Activated CD4-positive, alpha-beta T cell treated with anti-CD3 and anti-CD28 coated beads, Interleukin-2, amount 50 U/mL, for 48 hours (primary cell): ENCODE measurements at places on chromosomes 1 and 21.

DNA sequence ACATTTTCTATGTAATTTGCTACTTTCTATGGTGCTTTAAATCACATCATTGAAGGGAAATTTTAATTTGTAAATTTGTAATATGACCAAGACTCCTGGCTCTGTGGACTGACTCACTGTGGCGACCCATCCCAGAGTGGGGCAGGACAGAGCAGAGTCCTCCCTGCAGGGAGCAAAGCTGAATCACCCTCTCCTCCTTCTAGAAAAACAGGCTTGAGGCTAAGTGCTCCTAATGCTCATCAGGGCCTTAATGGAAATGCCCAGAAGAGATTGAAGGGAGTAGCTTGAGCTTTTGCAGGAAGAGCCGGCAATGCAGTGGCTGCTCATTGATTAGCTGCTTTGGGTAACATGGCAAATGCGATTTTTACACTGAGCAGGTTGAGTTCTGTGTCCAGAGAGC, 16.8 kb downstream of the S100A10 start:
- no peak for DNase-seq

- peak; percentile 70 for DNase-seq
These were observed 6.8 kb upstream of the ACKR1 start for GRCh38 chr1:159197561-159198557.

GRCh38 chr1:154813846-154814505, 56.1 kb downstream of the KCNN3 start:
- DNase-seq = no peak

- no peak for DNase-seq
These were observed 10.5 kb upstream of the NASP start for GRCh38 chr1:45573231-45573804.

GRCh38 chr21:46603228-46603627, 1.7 kb downstream of the S100B start:
- no peak for DNase-seq

- no peak for DNase-seq
These were observed 33.5 kb upstream of the HHAT start for GRCh38 chr1:210294999-210295745.

DNA sequence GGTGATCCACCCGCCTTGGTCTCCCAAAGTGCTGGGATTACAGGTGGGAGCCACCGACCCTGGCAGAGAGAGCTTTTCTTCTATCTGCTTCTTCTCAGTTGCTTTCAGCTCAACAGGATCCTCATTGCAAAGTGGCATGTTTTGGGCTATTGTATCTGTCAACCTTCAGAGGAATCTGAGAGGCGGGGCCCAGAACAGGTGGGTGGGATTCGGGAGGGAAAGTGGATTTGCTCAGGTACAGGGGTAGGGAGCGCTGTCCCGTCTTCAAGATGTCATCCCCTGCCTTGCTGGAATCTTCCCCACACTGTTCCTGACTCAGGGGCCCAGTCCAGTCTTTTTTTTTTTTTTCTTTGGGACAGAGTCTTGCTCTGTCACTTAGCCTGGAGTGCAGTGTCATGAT, 26.9 kb upstream of the RCC2 start:
- DNase-seq = no peak

- no peak for DNase-seq
These were observed 12.5 kb downstream of the AADACL3 start for GRCh38 chr1:12728391-12728790.

- no peak for DNase-seq
These were observed 72.7 kb upstream of the CNN3 start for GRCh38 chr1:94999456-95000131.

DNA sequence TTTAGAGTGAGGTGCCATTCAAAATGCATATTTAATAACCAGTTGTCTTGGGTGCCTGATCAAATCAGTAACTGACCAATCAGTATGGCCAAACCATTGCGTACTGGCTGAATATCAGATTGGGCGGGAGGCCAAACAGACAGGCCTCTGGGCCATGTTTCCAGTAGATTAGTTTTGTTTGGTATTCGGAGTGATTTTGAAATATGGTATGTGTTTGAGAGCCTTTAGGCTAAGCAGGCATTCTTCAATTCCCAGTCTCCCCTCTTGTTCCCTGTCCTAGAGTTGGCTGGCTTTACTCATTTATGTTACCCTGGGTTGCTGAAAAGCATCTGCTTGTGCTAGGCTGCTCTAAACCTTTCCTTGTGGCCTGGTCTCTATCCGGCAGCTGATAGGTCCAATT, 80.1 kb downstream of the BACH1 start:
- DNase-seq = no peak

DNA sequence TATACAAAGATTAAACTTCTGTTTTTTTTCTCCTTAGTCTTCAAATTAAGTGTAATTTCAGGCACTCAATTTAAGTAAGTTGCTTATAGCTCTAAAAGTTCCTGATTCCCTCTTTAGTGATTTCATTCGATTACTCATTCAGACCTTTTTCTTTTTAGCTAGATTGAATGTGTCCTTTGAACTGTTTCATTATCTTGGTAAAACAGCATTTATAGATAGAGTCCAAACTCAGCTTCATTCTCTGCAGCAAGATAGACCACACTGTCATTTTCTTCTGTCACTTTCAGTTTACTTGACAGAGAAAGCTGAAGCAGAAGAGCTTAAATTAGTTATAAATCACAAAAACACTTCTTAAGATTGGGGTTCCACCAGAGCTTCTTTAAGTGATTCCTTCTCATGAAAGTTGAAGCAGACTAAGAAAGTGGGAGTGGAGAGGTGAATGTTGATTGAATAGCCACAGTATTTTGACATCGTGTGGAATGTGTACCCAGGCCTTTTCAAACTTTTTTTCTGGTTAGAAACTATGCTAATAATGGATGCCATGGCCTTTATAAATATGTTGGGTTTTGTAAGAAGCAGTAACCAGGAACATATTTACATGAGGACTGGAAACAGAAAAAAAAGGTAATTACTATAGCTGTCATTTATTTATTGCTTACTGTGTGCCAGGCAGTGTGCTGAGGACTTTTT, 52.2 kb downstream of the ZBTB40 start:
- DNase-seq = no peak

- DNase-seq = no peak
These were observed 41.3 kb downstream of the AKNAD1 start for GRCh38 chr1:108815566-108815965.

DNA sequence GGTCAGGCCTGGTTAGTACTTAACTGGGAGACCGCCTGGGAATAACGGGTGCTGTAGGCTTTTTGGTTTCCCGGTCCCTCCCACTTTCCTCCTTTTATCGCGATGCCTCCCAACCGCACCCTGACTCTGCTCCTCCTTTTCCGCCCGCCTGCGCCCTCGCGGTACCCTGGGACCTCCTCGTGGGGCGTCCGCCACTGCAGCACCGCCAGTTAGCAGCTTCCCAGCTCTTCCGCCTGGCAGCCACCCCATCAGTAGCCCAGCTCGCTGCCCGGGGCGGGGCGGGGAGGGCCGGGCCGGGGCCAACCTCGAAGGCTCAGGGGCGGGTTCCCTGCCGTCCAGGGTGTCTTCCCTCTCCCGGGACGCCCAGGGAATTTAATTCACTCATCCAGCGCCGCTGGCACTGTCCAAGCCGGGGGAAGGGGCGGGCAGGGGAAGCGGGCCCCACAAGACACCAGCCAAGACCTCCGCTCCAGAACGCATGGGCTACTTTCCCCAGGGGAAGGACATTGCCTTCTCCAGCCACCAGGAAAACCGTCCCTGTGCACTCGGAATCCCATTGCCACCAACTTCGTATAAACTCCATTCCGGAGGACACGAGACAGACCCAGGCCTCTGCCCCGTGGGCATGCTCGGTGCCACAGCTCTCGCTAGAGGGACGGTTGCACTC, 2.0 kb upstream of the ZNF678 start:
- no peak for DNase-seq

GRCh38 chr1:200207711-200208126, 180.2 kb downstream of the NR5A2 start:
- DNase-seq = no peak

- DNase-seq = no peak
These were observed 41.8 kb upstream of the RALGPS2 start for GRCh38 chr1:178683291-178683690.

- no peak for DNase-seq
These were observed 190.4 kb upstream of the USP25 start for GRCh38 chr21:15539376-15539775.

- no peak for DNase-seq
These were observed 30.6 kb downstream of the AJAP1 start for GRCh38 chr1:4684864-4685522.

GRCh38 chr1:87853576-87854351, 525.1 kb downstream of the LMO4 start:
- DNase-seq = no peak

DNA sequence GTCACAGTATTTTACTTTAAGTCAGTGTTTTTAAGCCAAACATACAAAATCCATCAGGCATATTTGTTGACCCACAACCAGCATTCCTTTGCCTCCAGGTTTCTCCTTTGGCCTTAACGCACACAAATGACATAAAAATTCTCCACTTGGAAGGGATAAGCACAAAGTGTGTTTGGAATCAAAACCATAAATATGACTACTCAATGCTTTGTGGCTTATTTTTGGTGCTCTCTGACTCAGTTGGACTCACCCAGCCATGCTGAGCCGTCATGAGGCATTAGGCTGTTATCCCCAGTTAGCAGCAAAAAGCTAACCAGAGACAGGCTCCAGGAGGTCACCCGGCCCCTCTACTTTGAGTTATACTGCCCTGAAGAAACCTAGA, 948 bp downstream of the PRUNE1 start:
- DNase-seq = peak; percentile 16

DNA sequence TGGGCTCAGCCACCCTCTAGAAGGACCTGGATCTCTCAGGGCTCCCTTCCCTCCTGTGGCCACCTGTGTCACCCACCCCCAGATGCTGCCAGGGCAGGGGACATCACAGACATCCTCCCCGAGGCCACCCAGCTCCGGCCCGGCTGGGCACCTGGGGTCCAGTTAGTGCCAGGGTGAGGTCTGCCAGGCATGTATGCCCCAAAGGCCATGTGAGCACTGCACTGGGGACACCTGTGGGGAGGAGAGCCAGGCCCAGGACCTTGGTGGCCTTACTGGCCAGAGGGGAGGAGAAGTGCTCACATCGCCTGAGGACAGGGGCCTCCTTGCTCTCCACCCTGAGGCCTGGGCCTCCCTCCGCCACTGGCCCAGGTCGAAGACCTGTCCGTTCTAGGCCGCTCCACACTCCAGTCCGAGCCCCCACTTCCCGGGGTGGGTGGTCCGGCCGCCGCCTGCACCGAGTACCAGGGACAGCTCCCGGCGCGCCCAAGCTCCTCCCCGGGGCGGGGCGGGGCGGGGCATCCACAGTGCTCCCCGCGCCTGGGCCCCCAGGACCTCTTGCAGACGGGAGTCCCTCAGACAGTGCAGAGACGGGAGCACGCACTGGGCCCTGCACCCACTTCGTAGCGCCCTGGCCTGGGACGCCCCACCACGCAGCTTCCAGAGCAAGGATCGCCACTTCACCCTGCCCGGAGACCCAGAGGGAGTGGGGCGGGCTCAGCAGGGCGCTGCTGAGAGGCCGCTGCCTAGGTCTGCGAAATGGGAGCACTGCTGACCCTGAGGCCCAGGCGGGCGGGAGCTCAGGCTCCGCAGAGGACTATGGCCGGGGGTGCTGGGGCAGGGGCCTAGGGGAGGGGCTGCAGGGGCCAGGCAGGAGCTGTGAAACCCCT, 34.3 kb upstream of the CCDC27 start:
- DNase-seq = peak; percentile 15

- peak; percentile 37 for DNase-seq
These were observed 639 bp upstream of the DNAJB4 start for GRCh38 chr1:78003882-78004718.

DNA sequence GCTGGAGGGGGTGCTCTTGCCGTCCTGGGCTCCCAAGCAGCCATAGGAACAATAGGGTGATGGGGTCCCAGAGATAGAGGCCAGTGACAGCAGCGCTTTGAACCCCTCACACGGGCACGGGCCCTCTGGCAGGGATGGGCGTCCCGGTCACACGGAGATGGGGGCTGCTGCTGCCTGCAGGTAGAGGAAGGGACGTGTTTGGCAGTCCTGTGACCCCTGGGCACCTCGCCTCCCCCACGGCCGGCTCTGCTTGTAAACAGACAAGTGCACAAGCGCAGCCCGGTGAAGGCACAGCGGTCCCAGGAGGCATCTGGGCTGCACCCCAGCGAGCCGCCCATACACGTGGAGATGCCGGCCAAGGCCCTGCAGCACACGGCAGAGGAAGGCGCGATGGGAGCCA, 36.5 kb upstream of the PDE9A start:
- DNase-seq = no peak

DNA sequence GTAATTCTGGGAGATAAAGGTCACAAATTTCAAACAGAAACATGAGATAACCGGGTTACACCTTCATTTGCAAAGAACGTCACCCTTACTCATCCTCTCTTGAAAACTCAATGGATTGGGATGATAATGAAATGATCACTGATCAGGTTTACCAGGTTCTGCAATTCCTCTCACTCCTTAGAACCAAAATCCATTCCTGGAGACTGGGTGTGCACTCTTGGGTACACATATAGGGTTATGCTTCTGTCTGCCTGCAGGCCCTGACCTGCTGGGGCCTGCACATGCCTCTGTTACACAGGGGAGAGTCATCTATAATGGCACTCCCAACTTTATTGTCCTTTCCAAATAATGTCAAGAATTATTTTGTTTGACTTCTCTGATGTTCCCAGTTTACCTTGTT, 8.3 kb downstream of the SUSD4 start:
- no peak for DNase-seq

GRCh38 chr21:42234464-42235241, 15.7 kb downstream of the ABCG1 start:
- DNase-seq = peak; percentile 76

- DNase-seq = no peak
These were observed 11.4 kb downstream of the DOCK7 start for GRCh38 chr1:62676611-62677356.

GRCh38 chr1:27563591-27564471, 40.1 kb downstream of the AHDC1 start:
- no peak for DNase-seq

GRCh38 chr1:1889847-1890505, 911 bp downstream of the GNB1 start:
- DNase-seq = peak; percentile 59

DNA sequence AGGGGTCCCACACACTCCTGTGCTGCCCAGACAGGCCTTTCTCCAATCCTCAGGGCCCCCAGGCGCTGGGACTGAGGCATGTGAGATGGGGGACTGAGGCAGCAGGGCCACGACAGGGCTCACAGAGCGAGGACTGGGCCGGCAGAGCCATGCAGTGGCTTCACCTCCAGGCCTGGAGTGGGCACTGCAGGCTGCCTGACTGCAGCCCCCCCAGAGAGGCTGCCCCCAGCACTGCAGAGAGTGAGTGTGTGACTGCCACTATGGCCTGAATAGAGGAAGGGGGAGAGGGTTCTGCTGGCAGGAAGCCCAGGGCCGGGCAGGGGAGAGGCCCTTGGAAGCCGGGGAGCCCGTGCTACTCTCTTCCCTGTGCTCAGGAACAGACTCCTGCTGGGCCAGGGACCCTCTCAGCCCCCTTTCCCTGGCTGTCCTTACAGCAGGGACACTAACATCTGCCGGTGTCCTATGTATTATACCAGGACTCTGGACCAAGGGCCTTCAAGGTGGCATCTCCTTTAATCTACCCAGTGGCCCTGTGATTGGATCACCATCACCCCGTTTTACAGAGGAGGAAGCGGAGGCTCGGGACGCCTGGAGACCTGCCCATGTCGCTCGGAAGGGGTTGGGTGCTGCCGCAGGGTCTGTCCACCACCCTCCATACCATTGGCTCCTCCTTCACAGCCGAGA, 20.2 kb upstream of the PLEKHG5 start:
- no peak for DNase-seq
